ENCODE measurements at places on chromosomes 1 and 21. TPM values are rescaled to one million over a fixed set of nuclear protein-coding genes. Genes with fewer than 3 reads are reported as not detected.

- no peaks in the 10 kb centered on the region for H3K27me3 ChIP-seq
- DNase-seq, result no peak
- H3K27ac ChIP-seq, result no peak overlapping the region
- no peaks in the 10 kb centered on the region for H3K4me1 ChIP-seq
- H3K4me3 ChIP-seq, result no peak overlapping the region
Measured at GRCh38 chr1:53206735-53207379, 10.2 kb downstream of the CPT2 start.

GRCh38 chr1:19758227-19758830 is 41.4 kb downstream of the TMCO4 start:
- no peak for DNase-seq
- H3K4me1 ChIP-seq, result no peaks in the 10 kb centered on the region
- H3K27ac ChIP-seq, result no peak overlapping the region
- peaks cover 3% of the 10 kb centered on the region for H3K36me3 ChIP-seq
- H3K4me3 ChIP-seq, result no peak overlapping the region

- peak; percentile 39 for DNase-seq
Measured at GRCh38 chr1:167651161-167651693, 21.2 kb downstream of the RCSD1 start.

- H3K27me3 ChIP-seq, result no peaks in the 10 kb centered on the region
- no peak overlapping the region for H3K4me3 ChIP-seq
- no peaks in the 10 kb centered on the region for H3K4me1 ChIP-seq
- H3K27ac ChIP-seq, result no peak overlapping the region
Measured at GRCh38 chr1:162370721-162371120, 5.9 kb downstream of the SPATA46 start.

- H3K4me1 ChIP-seq, result peaks cover 54% of the 10 kb centered on the region
- DNase-seq, result peak; percentile 96
- H3K36me3 ChIP-seq, result peaks cover 33% of the 10 kb centered on the region
- peak within 1 kb of the TSS; percentile 93 for H3K4me3 ChIP-seq
- no peaks in the 10 kb centered on the region for H3K27me3 ChIP-seq
Measured at GRCh38 chr21:41425954-41426675, at the start of gene MX1. Gene MX1 (plus strand): TSS chr21:41426239. CDS start chr21:41432071, 5,832 bp downstream.

Gene C1orf185
- not detected for total RNA-seq
